Anterior cingulate cortex (tissue), 58 donors: ENCODE measurements at places on chromosomes 4 and X.

- no peak for DNase-seq
These were observed 100.7 kb downstream of the EFNB1 start for GRCh38 chrX:68929332-68930150.

- DNase-seq: no peak
These were observed 31.3 kb upstream of the SORCS2 start for GRCh38 chr4:7160951-7161440.

GRCh38 chr4:92111493-92111892, 192.3 kb upstream of the GRID2 start:
- no peak for DNase-seq

DNA sequence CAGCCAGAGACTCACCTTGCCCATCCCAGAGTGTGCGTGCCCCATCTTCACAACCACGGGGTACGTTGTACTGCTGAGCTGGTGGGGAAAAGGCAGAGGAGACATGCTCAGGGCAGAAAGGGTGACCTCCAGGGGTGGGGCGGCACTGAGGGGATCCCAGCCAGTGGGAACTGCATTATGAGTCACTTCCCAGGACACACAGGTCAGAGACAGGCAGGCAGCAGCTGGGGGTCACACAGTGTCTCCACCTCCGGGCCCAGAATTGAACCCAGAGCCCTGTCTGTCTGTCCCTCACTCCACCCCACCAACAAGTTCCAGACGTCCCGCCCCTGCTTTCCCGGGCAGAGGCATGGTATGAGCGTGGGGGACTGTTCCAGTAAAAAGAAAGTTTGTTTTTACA, 4.8 kb upstream of the TIMP1 start:
- DNase-seq: no peak

GRCh38 chr4:63393544-63393943, 1015.7 kb downstream of the TECRL start:
- DNase-seq: no peak

DNA sequence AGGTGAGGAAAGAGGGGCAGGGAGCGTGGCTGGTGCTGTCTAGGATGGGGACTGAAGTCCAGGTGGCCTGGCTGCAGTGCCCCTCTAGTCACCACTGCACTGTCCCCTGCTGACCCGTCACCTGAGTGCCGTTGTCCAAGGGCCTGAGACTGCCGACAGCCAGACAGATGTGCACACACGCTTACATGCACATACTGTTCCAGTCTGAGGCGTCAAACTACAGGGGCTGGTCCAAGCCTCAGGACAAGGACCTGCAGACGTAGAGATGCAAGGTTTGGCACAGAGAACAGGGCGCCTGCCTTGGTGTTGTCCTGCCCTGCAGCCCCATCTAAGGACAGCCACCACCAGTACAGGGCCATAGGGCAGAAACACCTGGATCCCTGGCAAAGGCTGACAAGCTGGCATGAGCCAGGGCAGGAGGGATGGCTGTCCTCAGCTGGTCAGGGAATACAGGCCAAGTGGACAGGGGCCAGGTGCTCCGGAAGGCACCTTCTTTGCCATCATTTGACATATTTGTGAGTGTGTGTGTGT, 1.7 kb downstream of the SLC2A9 start:
- DNase-seq: no peak

DNA sequence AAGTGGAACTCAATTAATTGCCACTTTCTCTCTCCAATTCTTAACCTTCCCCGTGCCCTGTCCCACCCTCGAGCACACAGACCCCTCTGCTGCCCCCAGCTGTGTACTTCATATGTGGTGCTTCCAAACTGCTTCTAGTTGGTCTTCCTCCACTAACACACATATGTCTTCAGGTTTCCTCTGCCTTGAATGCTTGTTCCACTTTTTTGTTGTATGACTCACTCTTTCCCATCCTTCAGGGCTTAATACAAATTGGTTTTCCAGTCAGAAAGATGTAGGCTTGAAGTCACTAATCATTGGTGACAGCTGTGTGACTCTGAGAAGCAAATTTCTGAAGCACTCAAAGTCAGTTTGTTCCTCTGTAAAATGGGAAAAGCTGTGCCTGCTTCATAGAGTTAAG, 30.6 kb downstream of the TRIM2 start:
- no peak for DNase-seq

DNA sequence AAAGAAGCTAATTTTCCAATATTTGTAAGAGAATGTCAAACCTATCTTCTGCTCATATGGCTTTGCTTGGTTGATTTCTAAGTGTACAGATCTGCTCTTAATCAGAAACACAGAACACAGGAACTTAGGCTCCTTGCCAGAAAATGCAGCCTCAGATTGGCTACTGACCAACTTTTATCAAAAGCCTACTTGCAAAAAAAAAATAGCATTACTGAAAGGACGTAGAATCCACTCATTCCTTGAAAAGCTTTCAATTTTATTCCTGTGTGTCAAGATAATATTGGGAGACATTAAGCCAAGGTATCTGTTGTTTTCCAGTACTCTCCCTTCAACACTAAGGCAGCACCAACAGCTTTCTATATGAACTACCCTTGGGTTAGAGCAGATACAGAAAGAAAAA, 127.6 kb upstream of the INTU start:
- peak; percentile 0 for DNase-seq

DNA sequence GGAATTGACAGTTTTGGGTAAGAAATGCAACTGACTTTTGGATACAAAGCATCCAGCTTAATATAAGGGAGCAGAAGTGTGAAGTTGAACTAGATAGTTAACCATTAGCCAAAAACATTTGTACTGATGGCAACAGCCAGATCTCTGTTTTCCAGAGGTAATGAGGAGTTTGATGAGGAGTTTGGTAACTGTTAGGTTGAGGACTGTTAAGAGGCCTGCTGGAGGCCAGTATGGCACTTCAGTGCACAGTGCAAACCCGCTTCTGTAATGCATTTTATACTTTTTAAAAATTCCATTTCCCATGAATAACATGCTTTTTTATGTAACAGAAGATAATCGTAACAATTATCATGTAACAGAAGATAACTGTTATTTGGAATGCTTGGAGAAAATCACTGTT, 30.0 kb downstream of the CDKL5 start:
- DNase-seq: no peak

GRCh38 chr4:103757631-103758030, 37.8 kb upstream of the TACR3 start:
- DNase-seq: no peak

GRCh38 chr4:71304289-71304850, 34.5 kb upstream of the SLC4A4 start:
- no peak for DNase-seq

GRCh38 chr4:90951037-90951436, 823.8 kb downstream of the CCSER1 start:
- DNase-seq: no peak

GRCh38 chr4:135240796-135241195, 1039.2 kb upstream of the PABPC4L start:
- DNase-seq: peak; percentile 47

DNA sequence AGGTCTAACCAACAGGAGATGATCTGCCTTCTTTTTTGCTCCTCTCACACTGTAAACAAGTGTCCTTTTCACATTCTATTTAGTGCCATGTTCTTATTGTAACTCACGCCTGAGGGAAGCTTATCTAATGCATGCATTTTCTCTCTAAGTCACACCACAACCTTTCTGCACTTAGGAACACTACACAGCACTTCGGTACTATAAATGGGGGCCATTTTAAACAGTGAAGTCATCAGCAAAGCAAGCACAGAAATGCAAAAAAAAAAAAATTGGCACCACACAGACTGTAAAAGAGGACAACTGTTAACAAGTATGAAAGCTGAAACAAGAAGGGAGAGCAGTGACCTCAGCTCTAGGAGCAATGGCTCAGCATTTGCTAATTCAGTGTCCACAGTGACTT, 45.2 kb downstream of the PRSS12 start:
- no peak for DNase-seq

GRCh38 chr4:112704991-112705845, 68.3 kb downstream of the LARP7 start:
- peak; percentile 44 for DNase-seq

DNA sequence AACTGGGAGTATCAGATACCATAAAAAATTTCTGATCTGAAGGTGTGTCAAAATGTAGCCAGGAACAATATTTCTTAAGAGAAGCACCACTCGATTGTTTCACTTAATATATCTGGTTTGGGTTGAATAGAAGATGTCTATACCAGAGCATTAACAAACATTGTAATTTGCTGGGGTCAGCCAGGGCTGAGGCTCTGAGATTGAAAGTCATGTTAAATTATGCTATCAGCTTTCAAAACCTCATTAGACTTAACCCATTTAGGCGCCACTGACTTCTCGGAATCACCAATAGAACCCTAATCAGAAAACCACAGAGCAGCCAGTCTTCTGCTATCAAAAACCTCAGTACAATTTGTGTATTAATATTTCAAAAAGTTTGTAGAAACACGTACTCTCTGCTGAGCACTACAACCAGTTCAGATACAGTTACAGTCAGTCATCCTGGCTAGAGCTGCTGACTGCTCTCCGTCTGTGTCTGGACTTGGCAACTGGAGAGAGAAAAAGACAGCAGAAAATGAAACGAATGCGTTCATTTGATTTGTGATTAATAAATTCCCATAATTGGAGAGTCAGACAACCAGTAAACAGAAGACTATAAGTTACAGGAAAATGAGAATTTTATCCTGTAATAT, 848.6 kb upstream of the PABPC4L start:
- DNase-seq: no peak

GRCh38 chr4:54586320-54586955, 71.3 kb upstream of the KIT start:
- DNase-seq: no peak

DNA sequence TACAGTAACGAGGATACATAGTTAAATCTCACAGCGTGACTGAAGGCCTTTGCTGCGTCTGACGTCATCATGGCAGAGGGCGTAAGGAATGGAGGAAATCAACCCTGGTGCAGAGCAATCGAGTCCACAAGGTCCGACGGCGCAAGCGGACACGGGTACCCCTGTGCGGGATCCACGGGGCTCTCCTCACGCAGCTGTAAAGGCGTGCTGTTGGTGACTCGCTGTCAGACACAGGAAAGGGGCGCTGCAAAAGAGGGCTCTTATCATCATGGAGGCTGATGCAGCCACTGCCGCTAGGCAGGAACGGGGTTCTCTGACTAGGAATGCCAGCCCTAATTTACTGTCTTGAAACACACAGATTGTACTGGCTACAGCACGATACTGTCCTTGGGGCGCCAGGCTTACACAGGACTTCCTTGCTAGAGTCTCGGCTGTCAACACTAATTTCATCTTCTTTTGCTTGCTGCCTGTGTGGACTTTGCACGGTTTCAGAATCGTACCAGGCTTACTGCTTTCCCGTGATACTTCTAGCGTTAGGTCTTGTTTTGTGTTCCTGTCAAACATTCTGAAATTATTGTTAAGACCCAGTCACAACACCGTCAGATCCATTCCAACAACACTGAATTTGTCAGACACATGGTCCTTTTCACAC, 13.6 kb downstream of the RNF212 start:
- DNase-seq: no peak

DNA sequence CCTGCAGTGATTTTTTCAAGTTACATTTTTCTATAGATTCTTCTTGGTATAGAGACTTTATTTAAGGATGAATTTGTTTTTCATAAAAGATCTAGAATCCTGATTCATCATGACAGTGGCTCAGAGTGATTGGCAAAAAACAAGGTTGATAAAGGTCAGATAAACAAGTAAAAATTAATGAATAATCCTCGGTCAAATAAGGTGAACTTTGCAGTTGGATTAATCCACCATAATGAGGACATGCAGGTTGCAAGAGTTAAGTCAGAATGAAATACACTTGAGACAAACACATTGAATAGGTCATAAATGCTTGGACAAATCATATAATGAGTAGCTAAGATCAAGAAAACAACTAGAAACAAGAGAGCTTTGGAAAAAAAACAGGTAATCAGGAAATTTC, 22.9 kb upstream of the UGT2B7 start:
- DNase-seq: no peak

DNA sequence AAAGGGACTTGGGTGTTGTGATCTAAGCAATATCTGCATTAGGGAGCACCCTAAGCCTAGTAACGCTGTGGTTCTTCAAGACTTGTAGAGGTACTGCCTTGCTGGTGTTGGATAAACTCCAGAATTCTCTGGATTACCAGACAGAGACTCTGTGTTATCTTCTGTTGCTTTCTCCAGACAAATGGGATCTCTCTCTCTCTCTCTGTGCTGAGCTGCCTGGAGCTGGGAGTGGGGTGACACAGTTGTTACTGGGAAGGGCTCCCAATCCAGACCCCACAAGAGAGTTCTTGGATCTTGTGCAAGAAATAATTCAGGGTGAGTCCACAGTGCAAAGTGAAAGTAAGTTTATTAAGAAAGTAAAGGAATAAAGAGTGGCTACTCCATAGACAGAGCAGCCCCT, 48.8 kb downstream of the MCUB start:
- DNase-seq: no peak

DNA sequence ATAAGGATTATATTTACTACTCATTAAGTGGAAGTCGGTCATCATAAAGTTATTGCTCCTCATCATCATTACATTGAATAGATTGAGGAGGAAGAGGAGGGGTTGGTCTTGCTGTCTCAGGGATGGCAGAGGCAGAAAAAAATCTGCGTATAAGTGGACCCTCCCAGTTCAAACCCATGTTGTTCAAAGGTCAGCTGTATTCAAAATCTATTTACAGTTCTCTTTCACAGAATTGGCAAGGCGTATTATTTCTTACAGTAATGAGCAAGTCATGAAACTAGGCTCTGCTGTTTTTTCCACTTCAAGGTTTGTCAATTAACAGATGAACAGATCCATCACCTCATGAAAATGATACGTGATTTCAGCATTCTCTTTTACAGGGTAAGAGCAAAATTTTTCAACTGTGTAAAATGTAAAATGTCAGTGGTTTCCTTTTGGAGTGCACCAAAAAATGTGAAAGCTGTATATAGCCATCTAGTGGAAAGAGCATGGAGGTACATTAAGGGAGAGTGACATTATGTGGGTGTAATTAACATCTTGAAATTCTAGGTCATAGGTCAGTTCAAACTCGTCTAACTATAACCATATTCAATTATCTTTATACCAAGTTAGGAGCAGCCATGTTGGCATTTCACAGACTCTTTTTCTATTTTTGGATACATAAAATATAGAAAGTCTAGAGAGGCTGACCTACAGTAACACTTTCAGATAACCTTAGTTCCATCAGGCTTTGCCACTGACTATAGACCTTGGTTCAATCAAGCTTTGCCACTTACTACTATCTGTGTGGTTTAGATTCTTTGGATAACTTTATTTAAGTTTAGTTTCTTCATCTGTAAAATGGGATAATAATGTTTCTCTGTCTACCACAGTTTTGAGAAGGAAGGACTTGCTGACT, 30.1 kb downstream of the NEIL3 start:
- no peak for DNase-seq

- DNase-seq: no peak
These were observed 887.1 kb upstream of the AGA start for GRCh38 chr4:178329226-178329872.

DNA sequence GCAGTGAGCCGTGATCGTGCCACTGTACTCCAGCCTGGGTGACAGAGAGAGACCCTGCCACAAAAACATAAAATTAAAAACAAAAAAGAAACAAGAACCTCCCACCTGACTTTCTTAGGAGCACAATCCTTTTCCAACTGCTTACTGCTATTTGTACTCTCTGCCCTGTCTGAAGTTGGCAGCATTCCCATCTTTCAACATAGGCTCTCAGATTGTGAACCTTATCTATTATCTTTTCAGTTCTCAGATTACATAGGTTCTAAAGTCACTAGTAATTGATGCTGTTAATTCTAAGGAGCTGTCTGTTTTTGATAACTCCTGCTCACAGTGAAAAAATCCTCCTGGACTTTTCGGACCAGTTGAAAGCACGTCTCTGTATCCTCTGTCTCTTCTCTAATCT, 812.2 kb upstream of the CT83 start:
- DNase-seq: no peak

- no peak for DNase-seq
These were observed 16.6 kb downstream of the DKC1 start for GRCh38 chrX:154779261-154779660.
